Spinal cord (tissue), 10 donors: ENCODE measurements at places on chromosomes 2 and 18.
A peak's percentile ranks its signal among the peaks of the same experiment; 100 is the strongest.

- no peaks in the 10 kb centered on the region for H3K27me3 ChIP-seq
- peak overlapping the region; percentile 81 for H3K27ac ChIP-seq
- peaks cover 2% of the 10 kb centered on the region for H3K36me3 ChIP-seq
- H3K4me3 ChIP-seq, result peak overlapping the region; percentile 96
- DNase-seq, result no peak
- peaks cover 20% of the 10 kb centered on the region for H3K4me1 ChIP-seq
Measured at GRCh38 chr2:8684878-8685696, 3.2 kb downstream of the ID2 start.

GRCh38 chr18:5721924-5722323 lies 173.4 kb downstream of the TMEM200C start:
- no peaks in the 10 kb centered on the region for H3K4me1 ChIP-seq
- no peak overlapping the region for H3K27ac ChIP-seq
- no peaks in the 10 kb centered on the region for H3K27me3 ChIP-seq
- no peaks in the 10 kb centered on the region for H3K36me3 ChIP-seq
- DNase-seq, result no peak
- H3K4me3 ChIP-seq, result no peak overlapping the region

GRCh38 chr2:126795656-126796055 lies 103.0 kb upstream of the TEX51 start:
- H3K4me1 ChIP-seq, result peaks cover 3% of the 10 kb centered on the region
- no peaks in the 10 kb centered on the region for H3K36me3 ChIP-seq
- no peaks in the 10 kb centered on the region for H3K27me3 ChIP-seq

- H3K36me3 ChIP-seq, result no peaks in the 10 kb centered on the region
- no peaks in the 10 kb centered on the region for H3K27me3 ChIP-seq
- DNase-seq, result no peak
- no peak overlapping the region for H3K4me3 ChIP-seq
- H3K27ac ChIP-seq, result no peak overlapping the region
Measured at GRCh38 chr18:6610466-6610865, 119.0 kb upstream of the ARHGAP28 start.

DNA sequence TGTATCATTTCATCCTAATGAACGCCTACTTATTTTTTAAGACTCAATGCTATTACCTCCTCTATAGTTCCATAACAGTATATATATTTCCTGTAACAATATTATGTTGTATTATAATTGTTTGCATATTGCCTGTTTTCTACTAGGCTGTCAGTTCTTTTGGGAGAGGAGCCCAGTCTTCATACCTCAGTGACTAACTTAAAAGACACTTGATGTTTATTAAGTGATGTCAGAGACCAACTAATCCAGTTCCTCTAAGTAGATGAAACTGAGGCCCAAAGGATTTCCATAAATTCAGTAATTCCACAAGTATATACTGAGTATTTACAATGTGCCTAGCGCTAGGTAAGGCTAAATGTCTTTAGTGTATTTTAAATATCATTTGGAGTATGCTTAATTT lies 48.9 kb upstream of the AAK1 start:
- no peaks in the 10 kb centered on the region for H3K36me3 ChIP-seq
- H3K4me3 ChIP-seq, result no peak overlapping the region
- no peaks in the 10 kb centered on the region for H3K27me3 ChIP-seq
- H3K4me1 ChIP-seq, result no peaks in the 10 kb centered on the region

- peaks cover 31% of the 10 kb centered on the region for H3K36me3 ChIP-seq
- no peaks in the 10 kb centered on the region for H3K27me3 ChIP-seq
- DNase-seq, result no peak
- no peak overlapping the region for H3K4me3 ChIP-seq
- no peak overlapping the region for H3K27ac ChIP-seq
- H3K4me1 ChIP-seq, result no peaks in the 10 kb centered on the region
Measured at GRCh38 chr2:200871151-200871550, 6.7 kb upstream of the CLK1 start.

GRCh38 chr2:72115110-72116080 lies 32.3 kb downstream of the CYP26B1 start:
- H3K27me3 ChIP-seq, result no peaks in the 10 kb centered on the region
- H3K36me3 ChIP-seq, result no peaks in the 10 kb centered on the region
- H3K4me3 ChIP-seq, result no peak overlapping the region
- DNase-seq, result no peak
- no peak overlapping the region for H3K27ac ChIP-seq

DNA sequence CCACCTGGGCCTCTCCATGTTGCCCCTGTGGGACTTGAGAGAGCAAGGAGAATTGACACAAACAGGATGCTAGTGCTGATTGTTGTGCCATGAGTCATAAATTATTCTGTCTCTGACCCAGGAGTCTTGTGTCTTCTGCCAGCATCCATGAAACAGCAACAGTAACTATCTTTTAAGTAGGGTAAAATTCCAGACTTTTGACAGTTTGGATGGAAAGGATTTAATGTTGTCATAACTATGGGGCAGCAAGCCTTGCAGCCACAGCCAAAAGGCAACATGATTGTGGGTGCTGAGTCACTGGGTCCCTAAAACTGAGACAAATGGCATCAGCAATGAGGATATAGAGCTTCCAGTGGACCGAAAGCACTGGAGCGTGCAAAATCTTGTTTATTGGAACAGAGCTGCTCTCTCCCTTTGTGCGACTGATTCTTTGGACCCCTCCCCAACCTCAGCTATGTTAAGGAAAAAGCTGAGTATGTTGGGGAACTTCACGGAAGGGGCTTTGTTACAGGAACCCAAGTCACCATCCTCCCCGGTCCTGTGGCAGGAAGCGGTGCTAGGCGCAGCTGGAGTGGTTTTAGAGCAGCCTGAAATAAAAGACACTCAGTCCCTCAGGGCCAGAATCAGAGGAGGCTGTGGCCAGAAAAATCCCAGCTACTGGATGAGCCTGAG lies 9.6 kb upstream of the ITPRIPL1 start:
- no peaks in the 10 kb centered on the region for H3K36me3 ChIP-seq
- DNase-seq, result no peak
- H3K4me3 ChIP-seq, result no peak overlapping the region
- H3K27ac ChIP-seq, result no peak overlapping the region
- H3K27me3 ChIP-seq, result peaks cover 2% of the 10 kb centered on the region
- peaks cover 6% of the 10 kb centered on the region for H3K4me1 ChIP-seq

GRCh38 chr2:160197587-160197986 lies 2.5 kb downstream of the ITGB6 start:
- H3K27me3 ChIP-seq, result no peaks in the 10 kb centered on the region
- H3K4me1 ChIP-seq, result no peaks in the 10 kb centered on the region
- DNase-seq, result no peak
- H3K36me3 ChIP-seq, result no peaks in the 10 kb centered on the region
- no peak overlapping the region for H3K27ac ChIP-seq

DNA sequence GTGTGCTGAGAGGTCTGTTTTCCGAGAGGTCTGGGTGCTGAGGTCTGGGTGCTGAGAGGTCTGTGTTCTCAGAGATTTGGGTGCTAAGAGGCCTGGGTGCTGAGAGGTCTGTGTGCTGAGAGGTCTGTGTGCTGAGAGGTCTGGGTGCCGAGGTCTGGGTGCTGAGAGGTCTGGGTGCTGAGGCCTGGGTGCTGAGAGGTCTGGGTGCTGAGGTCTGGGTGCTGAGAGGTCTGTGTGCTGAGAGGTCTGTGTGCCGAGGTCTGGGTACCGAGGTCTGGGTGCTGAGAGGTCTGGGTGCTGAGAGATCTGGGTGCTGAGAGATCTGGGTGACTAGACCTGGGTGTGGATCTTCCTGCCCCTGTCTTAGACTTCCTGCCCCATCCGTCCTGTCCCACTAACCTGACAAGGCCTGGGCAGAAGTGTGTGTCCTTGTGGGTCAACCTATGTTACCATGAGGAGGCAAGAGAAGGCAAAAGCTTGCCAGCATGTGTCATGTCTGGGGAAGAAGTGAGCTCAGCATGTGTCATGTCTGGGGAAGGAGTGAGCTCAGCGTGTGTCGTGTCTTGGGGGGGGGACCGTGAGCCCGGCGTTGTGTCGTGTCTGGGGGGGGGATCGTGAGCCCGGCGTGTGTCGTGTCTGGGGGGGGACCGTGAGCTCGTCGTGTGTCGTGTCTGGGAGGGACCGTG lies 69.3 kb downstream of the KCNG2 start:
- peaks cover 4% of the 10 kb centered on the region for H3K27me3 ChIP-seq
- H3K4me3 ChIP-seq, result no peak overlapping the region
- H3K27ac ChIP-seq, result no peak overlapping the region
- no peak for DNase-seq

DNA sequence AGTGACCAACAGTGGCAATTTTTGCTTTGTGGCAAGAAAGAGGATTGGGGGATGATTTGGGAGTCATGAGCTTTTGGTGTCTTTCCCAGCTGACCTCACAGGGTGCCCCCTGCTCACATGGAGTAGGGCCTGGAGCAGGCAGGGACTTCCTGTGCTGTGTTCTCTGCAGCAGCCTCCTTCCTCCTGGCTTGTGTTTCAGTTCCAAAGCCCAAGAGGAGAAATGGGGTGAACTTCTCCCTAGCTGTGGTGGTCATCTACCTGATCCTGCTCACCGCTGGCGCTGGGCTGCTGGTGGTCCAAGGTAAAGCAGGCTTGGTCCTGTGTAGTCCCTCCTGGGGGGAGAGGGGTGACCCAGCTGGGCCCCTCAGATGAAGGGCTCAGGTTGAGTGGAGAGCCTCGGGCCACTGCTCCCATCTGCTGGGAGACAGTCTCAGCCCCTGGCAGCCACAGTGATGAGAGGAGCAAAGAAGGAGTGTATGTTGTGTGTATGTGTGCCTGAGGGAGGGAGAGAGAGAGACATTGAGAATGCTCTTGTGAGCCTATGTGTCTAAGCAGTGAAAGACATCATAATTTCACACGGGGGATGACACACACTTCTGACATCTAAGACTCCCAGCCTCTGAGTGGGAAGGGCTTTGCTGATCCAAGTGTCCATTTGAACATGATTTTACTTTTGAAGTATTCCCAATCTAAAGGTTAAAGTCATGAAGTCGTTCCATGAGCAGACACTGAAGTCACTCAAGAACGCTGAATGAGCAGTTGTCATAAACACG lies 27.2 kb downstream of the MARCO start:
- no peak overlapping the region for H3K4me3 ChIP-seq
- no peaks in the 10 kb centered on the region for H3K36me3 ChIP-seq
- no peaks in the 10 kb centered on the region for H3K4me1 ChIP-seq
- H3K27ac ChIP-seq, result no peak overlapping the region
- no peak for DNase-seq
- no peaks in the 10 kb centered on the region for H3K27me3 ChIP-seq

DNA sequence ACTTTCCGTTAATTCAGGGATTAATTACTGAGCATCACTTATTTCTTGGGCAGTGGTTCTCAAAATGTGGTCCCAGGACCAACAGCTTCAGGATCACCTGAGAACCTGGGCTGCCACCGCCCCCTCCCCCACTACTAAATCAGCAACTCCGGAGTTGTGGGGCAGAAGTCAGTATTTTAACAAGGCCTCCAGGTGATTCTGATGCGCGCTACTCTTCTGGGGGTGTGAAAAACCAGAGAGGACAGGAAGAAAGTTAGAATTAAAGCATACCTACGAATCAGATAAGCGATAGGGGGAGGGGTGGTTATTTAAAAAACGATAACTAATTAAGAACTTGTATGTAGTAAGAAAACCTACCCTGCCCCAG lies 319 bp downstream of the ZSCAN30 start:
- no peaks in the 10 kb centered on the region for H3K27me3 ChIP-seq
- H3K36me3 ChIP-seq, result peaks cover 2% of the 10 kb centered on the region
- no peak for DNase-seq
- peaks cover 10% of the 10 kb centered on the region for H3K4me1 ChIP-seq

DNA sequence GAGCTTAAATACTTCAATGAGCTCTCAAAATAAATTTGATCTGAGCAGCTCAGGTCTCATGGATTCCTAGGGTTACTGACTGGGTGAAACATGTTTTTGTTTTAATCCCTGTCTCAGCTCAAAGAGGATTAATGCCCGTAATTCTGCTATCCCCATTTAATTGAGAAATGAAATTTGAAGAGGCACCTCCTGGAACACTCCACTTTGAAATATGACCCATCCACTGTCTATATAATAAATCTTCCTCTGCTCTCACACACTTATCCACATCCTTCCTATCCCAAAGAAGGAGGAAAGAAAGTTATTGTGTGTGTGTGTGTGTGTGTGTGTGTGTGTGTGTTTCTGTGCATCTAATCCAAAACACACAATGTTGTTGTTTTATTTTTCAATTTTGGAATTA lies 2082.4 kb upstream of the PIK3C3 start:
- no peaks in the 10 kb centered on the region for H3K36me3 ChIP-seq
- H3K27ac ChIP-seq, result no peak overlapping the region
- DNase-seq, result no peak
- H3K27me3 ChIP-seq, result no peaks in the 10 kb centered on the region

DNA sequence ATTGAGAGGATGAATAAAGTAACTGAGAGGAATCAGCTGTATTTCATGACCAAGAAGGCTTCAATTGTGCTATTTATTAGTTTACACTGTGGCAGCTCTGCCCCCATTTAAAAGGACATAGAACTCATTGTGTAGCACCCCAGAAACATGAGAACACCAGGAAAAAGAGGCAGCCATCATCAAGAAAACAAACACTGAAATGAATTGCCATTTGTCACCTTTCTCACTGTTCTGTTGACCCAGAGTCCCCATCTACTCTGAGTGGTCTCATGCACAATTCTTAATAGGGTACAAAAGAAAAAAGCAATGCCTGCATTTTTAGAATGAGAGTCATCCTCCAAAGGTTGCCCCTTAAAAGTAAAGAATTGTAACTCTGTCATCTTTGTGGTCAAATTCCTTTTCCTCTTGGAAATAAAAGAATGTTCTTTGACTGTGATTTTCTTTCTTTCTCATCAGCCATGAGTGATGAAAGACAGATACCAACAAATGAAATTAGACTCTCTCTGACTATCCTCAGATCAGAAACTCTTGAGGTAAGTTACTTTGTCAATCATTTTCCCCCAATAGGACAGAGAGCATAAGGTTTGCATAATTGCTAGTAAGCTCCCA lies 1941.9 kb upstream of the PIK3C3 start:
- no peaks in the 10 kb centered on the region for H3K4me1 ChIP-seq
- H3K27ac ChIP-seq, result no peak overlapping the region
- no peaks in the 10 kb centered on the region for H3K36me3 ChIP-seq
- no peaks in the 10 kb centered on the region for H3K27me3 ChIP-seq

DNA sequence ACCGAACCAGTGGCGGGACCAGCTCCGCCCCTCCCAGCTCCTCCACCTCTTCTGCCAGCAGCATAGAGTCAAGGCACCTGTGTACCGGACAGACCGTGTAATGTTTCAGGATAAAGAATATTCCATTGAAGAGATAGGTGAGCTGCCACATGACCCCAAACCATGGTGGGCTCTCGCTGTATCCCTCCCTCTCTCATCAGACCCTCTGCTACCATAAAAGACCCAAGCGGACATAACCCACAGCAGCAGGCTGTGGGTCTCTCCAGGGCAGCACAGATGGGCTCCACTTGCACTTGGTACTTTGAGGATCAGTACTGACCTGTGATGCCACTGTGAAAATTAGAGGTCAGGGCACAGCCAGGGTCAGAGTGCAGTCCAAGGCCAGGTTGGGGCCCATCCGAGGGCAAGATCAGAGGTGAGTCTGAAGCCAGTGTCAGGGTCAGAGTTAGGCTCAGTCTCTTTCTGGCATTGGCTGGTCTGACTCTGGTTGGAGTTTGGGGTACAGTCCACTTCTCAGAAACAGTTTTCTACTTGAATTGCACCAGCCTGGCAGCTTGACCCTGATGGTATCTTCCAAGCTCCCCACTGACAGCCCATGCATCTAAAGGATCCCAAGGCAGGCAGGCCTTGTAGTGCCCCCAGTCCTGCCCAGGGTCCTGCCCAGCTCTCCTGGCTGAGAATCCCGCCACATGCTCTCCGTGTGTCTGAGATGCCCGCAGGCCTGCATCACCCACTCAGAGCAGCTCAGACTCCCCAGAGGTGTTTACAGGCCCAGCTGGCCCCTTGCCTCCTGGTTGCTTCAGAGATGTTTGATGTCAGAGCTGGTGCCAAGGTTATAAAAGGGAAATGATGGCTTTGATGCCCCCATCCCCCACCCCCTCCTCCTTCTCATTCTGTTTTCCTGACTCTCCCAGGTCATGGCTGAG lies 212.1 kb downstream of the DYSF start:
- H3K36me3 ChIP-seq, result no peaks in the 10 kb centered on the region
- H3K27ac ChIP-seq, result no peak overlapping the region
- peaks cover 2% of the 10 kb centered on the region for H3K4me1 ChIP-seq
- no peak overlapping the region for H3K4me3 ChIP-seq
